ENCODE measurements at places on chromosomes 12 and 14.

- DNase-seq: peak; percentile 55
These were observed 31.1 kb upstream of the BEGAIN start for GRCh38 chr14:100618318-100618693.

DNA sequence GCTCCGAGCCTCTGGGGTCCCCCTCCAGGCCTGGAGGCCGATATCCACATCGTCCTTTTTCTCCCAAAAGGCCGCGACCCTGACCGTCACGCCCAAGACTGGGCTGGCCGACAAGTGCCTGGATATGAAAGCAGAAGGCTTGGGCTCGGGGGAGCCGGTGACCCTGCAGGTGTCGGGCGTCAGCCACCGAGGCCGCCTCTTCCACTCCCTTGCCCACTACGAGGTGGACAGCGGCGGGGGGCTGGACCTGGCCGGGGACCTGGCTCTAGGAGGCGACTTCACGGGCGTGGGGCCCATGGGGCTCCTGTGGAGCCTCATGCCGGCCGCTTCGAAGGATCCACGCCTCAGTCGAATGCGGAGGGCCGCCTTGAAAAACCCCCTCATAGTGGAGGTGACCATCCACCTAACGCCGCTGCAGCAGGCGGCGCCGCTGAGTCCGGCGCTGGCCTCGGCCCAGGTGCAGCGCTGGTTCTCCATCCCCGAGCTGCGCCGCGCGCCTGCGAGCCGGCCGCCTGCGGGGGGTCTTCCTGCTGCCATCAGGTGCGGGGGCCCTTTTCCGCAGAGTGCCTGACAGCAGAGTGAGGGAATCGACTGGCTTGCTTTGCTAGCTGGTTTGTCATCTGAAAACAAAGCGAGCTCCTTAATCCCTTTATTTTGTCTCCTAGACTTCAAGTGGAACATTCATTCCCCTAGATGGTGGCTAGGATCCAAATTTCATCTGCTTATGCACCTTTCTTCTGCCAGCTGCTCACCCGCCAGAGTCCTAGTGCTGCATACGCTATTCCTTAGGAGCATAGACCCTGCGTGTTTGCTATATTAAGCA lies 10.6 kb upstream of the DNAL1 start:
- no peak for DNase-seq

- no peak for DNase-seq
These were observed 10.8 kb downstream of the TGFB3 start for GRCh38 chr14:75970989-75971388.

- no peak for DNase-seq
These were observed 14.1 kb downstream of the DRAM1 start for GRCh38 chr12:101891462-101891971.

- no peak for DNase-seq
These were observed 117.2 kb upstream of the SSTR1 start for GRCh38 chr14:38090506-38090905.
